Motor neuron (in vitro differentiated cells): ENCODE measurements at places on chromosomes 7 and 10. TPM values are rescaled to one million over a fixed set of nuclear protein-coding genes. Genes with fewer than 3 reads are reported as not detected.

DNA sequence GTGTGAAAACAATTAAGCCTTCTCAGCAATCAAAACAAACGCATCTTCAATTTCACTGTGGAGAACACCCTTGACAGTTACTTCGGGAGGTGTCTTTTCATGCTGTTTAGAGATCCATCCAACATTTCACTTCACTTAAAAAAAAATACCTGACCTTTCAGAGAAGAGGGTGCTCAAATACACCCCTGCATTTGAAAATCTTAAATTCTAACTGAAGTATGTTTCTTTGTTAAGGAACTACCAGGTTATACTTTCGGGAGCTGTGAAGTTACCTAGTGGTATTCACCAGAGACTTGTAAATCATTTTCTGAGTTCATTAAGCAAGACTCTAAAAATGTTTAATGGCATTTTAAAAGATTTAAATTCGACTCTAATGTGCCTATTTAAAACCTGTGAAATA lies 38.8 kb downstream of the CNPY1 start:
- ATAC-seq, result no peak

GRCh38 chr7:46244757-46245156 lies 323.7 kb upstream of the IGFBP3 start:
- ATAC-seq, result no peak

DNA sequence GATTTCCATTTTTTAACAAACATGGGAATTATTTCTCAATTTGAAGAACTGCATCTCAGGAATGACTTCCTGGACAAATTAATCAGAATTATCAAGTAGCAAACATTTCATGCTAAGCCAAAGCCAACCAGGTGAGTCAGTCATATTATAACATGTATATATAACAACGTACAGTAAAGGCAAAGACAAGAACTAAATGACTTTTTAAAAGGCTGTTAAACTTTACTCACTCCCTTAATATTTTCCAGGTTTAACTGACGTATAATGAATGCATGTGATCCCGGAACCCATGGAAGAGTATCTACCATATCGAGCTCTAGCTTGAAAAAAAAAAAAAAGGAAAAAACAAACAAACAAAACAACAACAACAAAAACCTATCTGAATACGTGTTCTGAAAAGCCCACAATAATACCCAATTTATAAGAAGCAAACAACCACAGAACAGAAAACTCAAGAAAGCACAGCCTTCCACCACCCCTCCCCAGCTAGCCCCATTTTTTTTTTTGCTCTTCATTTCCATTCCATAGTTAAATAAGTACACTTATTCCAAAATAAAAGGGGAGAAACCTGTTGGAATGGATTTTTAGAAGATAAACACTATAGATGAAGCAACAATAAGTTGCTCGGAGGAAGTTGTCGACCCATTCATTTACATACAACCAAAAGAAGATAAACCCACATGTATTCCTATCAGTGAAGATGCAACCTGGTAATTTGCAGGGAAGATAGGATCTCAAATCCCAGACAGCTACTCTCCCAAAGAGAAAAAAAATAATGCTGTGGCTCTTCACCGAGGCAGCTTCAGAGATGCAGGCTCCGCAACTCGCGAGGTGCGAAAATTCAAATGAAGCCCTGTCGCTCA lies 537 bp downstream of the NAPEPLD start:
- ATAC-seq, result no peak

The SPDYE1 gene
- 0.30 and 0.50 TPM in 2 replicates for total RNA-seq

The TAC1 gene
- not detected in 2 replicates for total RNA-seq
